ACHN (cell line): ENCODE measurements at places on chromosomes 12 and 14.

DNA sequence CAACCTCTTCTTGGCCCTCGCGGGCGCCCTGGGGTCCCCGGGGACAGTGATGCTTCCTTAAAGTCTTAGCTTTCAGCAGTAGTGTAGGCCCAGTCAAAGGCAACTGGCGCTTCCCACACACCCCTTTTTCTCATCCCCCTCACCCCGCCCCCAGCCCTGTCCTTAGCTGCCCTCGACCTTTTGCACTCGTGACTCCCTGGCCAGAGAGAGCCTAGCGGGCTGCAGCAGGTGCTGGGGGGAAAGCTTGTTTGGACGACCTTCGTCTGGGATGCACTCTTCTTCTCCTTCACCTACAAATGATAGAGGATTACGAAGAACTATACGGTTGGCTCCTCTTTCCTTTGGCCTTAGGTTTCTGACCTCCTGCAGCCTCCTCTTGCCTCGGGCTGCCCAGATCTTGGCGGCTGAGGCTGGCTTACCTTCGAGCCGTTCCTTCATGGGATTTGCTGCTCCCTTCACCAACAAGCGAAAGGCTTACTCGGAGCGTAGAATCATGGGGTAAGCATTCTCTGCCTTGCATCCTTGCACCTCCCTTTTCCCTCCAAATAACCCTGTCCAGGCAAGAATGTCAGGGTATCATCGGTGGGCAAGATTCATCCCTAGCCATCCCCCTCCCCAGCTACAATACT lies 815 bp downstream of the COQ10A start:
- DNase-seq, result no peak

- peak; percentile 61 for DNase-seq
Observed at GRCh38 chr14:58738189-58738836, 100.6 kb downstream of the DACT1 start.

DNA sequence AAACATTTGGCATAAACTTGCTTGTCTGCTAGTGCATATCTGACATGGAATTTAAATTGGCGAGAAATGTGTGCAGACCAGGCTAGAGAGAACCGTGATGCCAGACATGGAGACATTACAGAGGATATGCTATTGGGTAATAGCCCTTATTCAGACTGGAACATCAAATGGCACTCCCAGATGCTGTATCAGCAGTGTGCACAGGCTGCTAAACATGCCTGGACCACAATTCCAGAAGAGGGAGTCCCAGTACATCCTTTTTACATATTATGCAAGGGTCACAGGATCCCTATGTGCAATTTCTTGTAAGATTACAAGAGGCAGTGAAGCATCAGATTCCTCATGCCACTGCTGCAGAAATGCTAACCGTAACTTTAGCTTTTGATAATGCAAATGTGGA lies 354.5 kb upstream of the FOXG1 start:
- no peak for DNase-seq

DNA sequence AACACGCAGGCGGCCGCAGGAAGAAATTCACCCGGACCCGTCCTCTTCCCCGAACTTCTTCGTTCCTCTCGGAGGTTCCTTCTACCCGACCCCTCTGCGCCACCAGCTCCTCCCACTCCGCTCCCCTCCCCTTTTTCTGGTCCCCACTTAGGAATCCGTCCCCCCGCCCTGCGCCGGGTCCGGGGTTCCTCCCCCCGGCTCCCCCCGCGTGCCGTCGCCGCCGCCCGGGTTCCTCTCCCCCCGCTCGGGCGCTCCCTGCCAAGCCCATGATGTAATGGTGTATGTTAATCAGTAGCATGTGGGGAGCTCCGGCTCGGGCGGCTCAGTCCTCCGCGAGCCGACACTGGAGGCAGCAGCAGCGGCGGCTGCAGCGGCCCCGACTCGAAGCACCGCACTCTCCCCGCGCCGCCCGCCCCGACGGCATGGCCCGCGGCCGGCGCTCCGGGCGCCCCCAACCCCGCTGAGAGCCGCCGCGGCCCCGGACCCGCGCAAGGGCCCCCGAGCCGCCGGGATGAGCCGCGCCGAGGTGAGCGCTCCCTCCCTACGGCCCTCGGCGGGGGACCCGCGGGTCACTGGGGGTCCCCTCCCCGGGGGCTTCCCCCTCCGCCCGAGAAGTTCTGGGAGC lies 1.0 kb upstream of the SAMD4A start:
- peak; percentile 91 for DNase-seq

DNA sequence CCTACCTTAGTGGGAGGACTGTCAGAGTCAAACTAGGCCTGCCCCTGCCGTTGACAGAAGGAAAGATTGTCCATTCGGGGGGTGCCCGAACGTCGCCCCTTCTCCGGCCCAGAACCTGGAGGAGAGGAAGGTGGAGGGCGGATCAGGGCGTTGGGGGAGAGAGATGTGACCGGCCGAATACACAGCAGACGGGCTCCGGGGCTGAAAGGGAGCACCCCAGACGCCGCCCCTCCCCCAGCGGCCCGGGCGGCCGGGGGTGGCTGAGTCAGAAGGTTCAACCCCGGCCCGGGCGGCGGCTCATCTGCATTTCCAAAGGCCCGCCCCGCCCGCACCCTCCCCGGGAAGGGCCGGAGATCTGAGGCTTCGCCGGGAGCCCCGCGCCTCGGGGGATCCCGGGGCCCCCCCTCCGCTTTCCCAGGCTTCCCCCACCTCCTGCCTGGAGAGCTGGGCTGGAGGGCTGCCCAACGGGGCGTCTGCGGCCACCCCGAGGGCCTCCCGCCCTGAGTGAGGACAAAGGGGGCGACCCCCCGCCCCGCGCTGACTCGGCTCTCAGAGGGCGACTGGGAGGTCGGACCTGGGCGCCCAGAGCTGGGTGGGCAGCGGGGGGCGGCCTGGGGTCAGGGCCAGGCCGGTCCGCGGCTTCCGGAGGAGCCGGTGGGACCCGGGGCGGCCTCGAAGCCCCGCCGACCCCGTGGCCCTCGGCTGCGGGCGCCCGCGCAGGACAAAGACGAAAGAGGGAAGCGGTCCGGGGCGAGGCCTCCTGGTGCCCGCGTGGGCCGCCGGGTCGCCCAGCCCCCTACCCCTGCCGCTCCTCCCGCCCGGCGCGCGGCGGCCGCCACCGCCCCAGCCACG lies 3.7 kb upstream of the SETD1B start:
- peak; percentile 96 for DNase-seq

- DNase-seq, result no peak
Observed at GRCh38 chr12:108175310-108175709, 46.2 kb downstream of the WSCD2 start.

- DNase-seq, result no peak
Observed at GRCh38 chr12:4036671-4037271, 163.6 kb upstream of the PARP11 start.

GRCh38 chr14:102246071-102246470 lies 58.9 kb downstream of the MOK start:
- no peak for DNase-seq

DNA sequence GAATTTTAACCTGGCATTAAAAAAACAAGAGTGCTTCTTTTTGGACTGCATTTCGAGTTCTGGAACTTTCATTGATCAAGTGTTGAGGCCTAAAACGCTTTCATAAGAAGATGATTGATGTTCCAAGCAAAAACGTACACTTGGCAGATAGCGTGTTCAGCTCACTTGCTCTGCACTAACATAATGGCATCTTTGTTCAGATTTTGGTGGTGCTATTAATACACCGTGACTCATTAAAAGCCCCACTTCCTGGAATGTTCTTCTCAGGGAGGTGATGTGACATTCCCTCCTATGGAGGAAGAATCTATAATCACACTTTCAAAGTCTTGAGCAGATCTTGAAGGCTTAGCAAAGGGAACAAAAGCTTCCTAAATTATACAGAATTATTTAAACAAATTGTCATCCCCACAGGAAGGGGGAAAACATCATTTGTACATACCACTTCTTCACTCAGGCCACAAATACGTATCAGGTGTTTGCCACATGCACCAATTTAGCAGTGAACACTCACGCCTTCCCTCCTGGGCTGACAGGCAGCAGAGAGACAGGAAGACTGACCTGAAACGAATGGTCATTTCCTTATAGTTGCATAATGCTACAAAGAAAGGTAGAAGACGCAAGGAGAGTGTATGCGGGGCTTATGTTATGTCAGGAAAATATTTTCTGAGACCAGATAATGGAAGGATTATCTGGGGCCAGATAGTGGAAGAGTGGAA lies 15.4 kb downstream of the HSP90AA1 start:
- no peak for DNase-seq

DNA sequence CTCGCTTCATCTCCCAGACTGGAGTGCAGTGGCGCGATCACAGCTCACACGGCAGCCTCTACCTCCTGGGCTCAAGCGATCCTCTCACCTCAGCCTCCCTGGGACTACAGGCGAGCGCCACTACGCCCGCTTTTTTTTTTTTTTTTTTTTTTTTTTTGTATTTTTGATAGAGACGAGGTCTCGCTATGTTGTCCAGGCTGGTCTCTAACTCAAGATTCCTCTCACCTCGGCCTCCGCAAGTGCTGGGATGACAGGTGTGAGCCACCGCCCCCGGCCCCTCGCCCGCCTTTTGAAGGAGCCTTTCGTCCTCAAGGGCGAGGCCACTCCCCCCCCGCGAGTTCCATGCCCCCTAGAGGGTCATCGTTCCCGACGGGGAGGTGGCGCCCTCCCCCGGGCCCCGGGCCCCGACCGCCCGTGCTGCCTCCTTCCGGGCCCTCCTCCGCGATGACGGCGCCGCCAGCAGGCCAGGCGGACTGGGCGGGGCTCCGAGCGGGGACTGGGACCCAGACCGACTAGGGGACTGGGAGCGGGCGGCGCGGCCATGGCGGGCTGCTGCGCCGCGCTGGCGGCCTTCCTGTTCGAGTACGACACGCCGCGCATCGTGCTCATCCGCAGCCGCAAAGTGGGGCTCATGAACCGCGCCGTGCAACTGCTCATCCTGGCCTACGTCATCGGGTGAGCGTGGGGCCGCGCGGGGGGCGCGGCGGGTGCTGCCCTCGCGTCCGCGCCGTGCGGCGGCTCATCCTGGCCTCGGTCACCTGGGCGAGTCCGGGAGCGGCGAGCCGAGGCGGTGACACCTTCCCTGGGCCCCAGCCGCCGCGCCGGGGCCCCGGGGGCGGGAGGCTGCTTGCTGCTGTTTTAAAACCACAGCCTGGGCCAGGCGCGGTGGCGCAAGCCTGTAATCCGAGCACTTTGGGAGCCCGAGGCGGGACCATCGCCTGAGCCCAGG lies at the start of gene P2RX4:
TSS of gene P2RX4 (plus strand) at position 506 of the 949 bp plus-strand sequence. CDS start at position 542, 36 bp downstream.
- peak; percentile 89 for DNase-seq

- no peak for DNase-seq
Observed at GRCh38 chr14:39398382-39398781, 33.9 kb downstream of the FBXO33 start.

DNA sequence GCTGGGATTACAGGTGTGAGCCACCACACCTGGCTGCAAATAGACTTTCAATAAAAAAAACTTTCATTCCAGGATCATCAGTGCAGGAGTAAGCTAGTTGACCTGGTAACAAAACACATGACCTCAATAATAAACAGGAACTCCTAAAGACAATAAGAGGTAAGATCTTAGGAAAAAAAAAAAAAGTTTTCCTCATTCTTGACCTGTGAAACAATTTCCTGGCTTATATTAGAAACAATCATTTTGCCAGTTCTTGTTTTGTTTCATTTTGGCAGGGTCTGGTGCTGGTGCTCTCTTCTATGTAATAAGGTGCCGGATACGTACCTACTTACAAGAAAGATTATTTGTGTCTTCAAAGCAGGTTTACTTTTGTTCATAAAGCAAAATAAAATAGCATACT lies 90.6 kb upstream of the AMN1 start:
- DNase-seq, result no peak

- DNase-seq, result no peak
Observed at GRCh38 chr14:86714575-86714974, 1184.6 kb downstream of the FLRT2 start.

- peak; percentile 29 for DNase-seq
Observed at GRCh38 chr12:49703647-49704137, 3.5 kb downstream of the FMNL3 start.

GRCh38 chr12:119283310-119283709 lies 51.2 kb upstream of the CCDC60 start:
- no peak for DNase-seq

DNA sequence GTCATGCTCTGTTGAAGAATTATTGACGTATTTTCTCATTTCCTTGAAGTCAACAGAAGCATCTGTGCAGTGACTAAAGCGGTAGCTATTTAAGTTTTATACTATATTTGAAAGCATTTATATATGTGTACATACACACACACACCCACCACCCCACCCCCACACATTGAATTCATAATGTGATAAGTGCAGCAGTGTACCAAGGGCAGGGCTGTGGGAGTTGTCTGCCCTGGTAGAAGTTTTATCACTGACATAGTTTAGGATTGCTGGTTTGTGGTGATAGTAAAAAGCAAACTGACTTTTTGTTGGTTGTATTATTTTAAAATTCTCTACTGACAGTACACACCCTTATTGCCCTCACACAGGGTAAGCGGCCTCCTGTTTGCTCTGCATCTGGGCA lies 39.1 kb downstream of the GAS2L3 start:
- no peak for DNase-seq

GRCh38 chr14:37709419-37710195 lies 114.2 kb downstream of the TTC6 start:
- DNase-seq, result peak; percentile 28

- DNase-seq, result peak; percentile 66
Observed at GRCh38 chr12:51217133-51217967, 512 bp downstream of the POU6F1 start.

DNA sequence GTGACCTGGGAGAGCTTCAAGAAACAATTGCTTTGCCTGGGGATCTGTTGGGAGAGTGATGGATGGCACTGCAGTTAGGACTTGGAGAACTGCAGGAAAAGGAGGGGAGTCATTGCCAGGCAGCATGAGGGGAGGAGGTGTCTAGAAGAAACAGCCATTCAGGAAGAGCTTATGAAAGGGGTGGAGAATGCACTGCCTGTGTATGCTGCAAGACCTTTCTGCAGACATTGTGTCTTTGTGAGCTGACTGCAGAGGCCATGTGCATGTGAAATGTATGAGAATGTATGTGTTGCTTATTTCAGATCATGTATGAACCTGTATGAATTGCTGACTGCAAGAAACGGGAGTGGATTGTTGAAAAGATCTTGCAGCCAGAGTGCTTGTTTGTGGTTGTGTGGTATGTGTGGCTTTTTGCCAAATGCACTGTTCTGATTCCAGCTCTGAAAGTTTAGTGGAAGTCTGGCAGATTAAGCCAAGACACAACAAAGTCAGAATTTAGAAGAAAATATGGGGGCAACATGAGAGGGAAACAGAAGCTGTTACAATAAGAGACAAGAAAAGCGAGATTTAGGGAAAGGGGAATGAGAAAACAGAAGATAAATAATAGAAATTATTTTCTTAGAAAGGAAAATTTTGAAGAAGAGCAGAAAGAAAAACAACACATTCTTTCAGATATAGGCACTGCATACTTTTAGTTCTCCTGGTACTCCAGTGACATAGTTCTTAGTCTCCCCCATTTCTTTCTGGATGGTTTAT lies 9.8 kb upstream of the RIMKLB start:
- DNase-seq, result peak; percentile 89

DNA sequence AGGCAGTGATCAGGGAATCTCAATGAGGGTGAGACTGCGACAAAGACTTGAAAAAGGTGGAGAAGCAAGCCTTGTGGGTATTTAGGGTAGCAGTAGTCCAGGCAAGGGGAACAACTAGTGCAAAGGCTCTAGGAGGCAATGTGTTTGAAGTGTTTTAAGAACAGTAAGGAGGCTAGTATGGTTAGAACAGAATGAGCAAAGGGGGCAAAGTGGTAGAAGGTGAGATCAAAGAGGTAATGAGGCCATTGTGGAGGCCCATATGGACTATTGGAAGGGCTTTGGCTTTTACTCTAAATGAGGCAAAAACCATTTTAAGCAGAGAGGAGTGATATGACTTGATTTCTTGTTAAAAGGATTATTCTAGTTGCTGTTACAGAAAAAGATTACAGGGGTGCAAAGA lies 16.8 kb downstream of the HIF1A start:
- no peak for DNase-seq

GRCh38 chr12:104610513-104611235 lies 153.9 kb downstream of the CHST11 start:
- DNase-seq, result no peak
